Left cardiac atrium (tissue), 4 donors: ENCODE measurements at places on chromosomes 2 and 18.

- no peak for DNase-seq
Measured at GRCh38 chr2:215594766-215595165, 158.9 kb upstream of the FN1 start.

- DNase-seq: no peak
Measured at GRCh38 chr2:98009887-98010760, 14.4 kb upstream of the TMEM131 start.

DNA sequence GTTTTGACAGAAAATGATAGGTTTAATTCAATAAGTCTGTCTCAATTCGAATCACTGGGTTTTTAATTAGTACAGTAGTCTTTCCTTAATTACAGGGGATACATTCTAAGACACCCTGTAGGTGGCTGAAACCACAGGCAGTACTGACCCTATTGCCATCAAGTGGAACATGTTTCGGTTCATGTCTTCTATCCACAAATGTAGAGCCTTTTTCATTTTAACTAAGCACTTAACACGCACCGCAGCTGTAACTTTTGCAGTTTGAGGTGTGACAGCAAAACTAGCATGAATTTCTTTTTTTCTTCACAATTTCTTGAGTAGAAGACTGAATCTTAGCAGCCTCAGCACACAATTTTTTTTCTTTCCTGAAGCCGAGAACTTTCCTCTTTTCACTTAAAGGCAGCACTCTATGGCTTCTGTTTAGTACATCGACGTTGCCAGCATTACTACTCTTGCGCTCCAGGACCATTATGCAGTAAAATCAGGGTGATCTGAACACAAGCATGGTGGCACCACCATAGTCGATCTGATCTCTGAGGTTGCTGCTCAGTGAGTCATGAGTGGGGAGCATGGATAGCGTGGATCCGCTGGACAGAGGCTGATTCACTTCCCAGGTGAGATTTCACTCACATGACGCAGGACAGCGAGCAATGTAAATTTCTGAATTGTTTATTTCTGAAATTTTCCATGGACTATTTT is 805.1 kb downstream of the RNF144A start:
- DNase-seq: no peak

DNA sequence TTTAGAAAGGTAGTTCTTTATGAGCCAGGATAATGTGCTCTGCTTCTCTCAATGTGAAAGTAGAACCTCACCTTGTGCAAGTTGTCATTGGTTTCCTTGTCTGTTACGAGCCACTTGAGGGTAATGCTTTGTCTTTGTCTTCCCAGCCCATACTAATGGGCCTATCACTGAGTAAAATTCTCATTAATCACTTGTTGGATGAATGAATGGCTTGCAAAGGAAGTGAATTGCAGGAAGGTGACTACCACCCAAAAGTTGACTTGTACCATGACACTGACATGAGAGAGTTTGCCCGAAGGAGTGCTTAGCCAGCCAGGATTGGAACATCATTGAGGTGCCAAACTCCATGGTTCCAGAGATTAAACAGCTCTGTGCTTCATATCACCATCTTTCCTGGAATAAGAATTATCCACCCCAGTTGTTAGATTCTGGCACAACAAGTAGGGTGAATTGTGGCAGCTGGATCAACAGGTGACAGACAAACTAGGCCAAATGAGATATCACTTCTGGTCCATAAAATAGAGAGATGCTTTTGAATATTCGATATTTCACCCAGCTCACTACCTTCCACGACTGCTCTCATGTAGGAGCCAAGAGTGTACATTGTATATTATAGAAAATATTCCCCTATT is 20.5 kb upstream of the CD28 start:
- DNase-seq: no peak

DNA sequence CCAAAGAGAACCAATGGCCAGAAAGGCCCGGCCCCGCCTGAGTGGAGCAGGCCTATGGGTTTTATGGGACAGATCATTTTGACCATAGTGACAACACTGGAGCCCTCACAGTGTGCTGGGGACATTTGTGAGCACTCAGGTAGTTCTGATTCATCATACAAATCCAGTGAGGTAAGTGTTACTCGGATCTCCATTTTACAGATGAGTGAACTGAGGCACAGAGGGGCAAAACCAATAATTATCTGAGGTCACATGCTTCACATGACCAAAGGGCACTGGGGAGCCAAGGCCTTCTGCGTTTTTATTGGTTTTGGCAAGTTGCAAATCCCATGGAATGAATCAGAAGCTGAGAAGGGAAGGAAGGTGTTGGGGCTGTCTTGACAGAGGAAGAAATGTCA is 111.5 kb upstream of the MGAT5 start:
- DNase-seq: no peak

- DNase-seq: peak; percentile 70
Measured at GRCh38 chr2:236507393-236508085, 62.1 kb upstream of the ACKR3 start.
